ENCODE measurements at places on chromosomes 2 and 18. TPM values are rescaled to one million over a fixed set of nuclear protein-coding genes. Genes with fewer than 3 reads are reported as not detected.

- no peak for DNase-seq
Observed at GRCh38 chr18:3383381-3383915, 66.5 kb upstream of the TGIF1 start.

DNA sequence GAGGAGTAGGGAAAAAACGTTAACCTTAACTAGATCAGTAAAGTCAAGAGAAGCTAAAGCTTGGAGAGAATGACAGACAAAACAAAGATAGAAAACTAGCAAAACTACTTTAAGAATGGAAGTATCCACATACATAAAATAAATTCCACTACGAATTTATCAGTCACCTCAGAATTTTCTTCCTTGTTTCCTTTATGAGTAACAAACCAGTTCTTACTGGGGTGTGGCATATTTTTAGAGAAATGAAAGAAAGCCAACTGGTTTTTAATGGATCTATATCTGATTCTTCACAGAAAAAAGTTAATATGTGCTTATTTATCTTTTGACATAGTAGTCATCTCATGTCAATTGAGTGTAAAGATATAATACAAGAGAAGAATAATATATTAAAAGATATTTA, 2033.7 kb upstream of the CELF4 start:
- DNase-seq: no peak

- no peak for DNase-seq
Observed at GRCh38 chr2:11175293-11175795, 20.1 kb downstream of the SLC66A3 start.

GRCh38 chr2:215338883-215339679, 27.2 kb downstream of the ATIC start:
- no peak for DNase-seq

DNA sequence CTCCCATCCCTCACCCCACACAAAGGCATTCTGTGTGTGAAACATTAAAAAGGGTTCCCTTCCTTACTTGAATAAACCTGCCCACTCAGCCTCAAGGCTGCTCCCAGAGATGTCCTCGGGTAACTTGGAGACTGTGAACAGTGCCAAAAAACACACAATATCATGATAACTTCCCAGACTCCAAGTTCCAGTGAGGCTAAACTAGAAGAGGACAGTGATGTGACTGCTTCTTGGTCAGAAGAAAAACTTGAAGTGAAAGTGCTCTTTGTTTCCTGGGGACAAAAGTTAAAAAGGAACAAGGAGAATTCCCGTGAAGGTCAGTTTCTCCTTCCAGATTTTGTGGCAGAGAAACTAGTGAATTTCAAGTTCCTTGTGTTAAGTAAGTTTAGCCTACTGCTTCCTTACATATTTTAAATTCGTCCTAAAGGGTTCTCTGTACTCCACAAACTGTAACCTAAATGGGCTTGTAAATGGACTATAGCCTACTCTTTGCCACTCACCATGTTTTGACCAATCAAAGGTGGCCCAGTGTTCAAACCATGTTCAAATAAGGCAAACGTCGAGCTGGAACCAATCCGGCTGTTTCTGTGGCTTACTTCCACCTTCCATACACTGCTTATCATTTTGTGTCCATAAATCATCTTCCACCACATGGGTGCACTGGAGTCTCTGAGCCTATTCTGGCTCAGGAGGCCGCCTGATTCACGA, 20.4 kb downstream of the TPRKB start:
- DNase-seq: no peak

Gene ANKRD30BL
- not detected for total RNA-seq

Gene RNU2-63P
- total RNA-seq: not detected

Gene FBXO15
- not detected for total RNA-seq

Gene ABCB11
- 0.46 TPM for total RNA-seq
